ENCODE measurements at places on chromosomes 2 and 18.

GRCh38 chr18:28204154-28204553, 27.2 kb upstream of the CDH2 start:
- no peak for DNase-seq

DNA sequence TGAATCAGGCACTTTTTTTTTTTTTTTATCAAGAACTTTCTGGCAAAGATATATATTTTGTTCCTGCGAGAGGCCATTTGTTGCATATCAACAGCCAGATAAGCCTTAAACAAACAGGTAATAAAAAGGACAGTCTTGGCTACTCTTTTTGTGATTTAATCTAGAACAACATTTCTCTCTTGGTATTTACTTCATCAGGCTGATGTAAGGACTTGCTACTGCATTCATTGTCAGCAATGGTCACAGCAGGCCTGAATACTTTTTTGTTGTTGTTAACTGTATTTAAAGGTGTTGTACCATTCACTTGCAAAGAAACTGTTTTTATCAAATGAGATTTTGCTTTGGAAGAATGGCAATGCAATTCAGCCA, 683.8 kb downstream of the IRS1 start:
- DNase-seq = no peak

DNA sequence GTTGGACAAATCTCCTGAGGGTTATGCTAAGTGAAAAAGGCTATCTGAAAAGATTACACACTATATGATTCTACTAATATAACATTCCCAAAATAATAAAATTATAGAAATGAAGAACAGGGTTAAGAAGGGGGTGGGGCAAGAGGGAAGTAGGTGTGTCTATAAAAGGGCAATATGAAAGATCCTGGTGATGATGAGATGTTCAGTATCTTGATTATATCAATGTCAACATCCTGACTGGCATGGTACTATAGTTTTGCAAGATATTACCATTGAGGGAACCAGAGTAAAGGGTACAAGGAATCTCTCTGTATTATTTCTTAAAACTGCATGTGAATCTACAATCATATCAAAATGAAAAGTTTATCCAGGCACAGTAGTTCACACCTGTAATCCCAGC, 16.7 kb downstream of the CFAP53 start:
- no peak for DNase-seq

GRCh38 chr18:33404244-33404873, 36.2 kb downstream of the CCDC178 start:
- no peak for DNase-seq

DNA sequence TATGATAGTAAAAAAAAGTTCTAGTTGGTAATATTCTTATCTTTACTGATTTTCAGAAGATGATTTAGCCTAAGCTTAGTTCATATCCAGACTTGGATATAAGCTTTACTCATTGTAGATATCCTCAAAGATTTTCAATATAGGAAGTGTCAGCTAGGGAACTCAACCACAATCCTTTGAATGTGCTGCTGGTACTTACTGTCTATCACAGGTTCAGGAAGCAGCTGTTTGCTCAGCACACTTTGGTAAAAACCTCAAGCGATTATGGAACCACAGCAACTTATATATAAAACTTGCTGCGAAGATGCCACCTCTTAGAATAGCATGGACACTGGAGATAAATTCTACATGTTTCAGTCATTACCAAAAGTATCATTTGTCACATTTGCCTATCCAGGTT, 60.1 kb upstream of the TNFRSF11A start:
- DNase-seq = no peak

DNA sequence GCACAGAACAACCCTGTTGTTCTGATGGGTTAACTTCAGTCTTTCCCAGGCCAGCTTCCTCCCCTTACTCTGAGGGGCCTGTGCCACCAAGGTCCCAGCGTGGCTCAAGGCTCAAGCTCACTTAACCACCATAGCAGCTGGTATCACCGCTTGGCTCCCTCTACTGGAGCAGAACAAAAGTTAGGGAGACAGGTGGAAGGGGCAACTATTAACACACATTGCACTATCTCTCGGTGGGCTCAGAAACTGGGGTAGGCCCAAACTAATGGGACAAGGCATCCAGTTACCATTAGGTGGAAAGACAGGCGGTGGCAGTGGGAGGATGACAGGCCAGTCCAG, 88.7 kb upstream of the ATL2 start:
- no peak for DNase-seq

DNA sequence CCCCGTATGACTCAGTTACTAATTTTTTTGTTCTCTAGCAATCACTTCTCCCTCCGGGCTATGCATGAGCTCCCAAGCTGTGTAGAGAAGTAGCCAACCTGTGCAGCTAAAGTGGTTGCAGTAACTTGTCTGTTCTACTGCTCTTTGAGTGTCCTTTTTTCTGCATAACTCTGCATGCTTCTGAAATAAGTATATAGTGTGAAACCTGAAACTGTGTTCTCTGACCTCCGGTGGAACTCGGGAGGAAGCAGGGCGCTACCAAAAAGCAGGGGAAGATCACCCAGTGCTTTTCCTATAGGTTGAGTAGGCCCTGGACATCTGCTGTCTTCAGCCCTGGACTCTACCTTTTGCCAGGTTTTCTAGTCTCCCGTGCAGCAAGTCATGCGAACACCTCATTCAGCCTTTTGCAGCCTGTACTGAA, 47.8 kb downstream of the PHLPP1 start:
- DNase-seq = no peak

- DNase-seq = no peak
Observed at GRCh38 chr2:8641301-8641965, 40.4 kb upstream of the ID2 start.

GRCh38 chr2:170408461-170409163, 230.7 kb downstream of the MYO3B start:
- DNase-seq = no peak

DNA sequence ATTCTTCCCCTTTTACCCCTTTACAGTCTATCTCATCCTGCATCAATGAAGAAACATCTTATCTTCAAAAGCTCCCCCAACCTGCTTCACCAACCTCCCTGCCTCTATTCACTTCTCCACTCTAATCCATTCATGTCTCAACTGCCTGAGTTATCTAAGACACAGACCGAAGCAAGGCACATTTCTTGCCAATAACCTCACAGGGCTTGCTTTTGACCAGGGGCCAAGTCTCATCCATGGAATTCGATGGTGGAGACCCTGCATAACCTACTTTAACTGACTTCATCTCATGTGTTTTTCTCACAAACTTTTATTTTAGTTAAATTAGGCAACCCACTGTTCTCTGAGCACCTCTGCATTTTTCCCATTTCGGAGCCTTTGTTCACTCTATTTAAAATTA, 69.7 kb downstream of the MYCN start:
- no peak for DNase-seq

DNA sequence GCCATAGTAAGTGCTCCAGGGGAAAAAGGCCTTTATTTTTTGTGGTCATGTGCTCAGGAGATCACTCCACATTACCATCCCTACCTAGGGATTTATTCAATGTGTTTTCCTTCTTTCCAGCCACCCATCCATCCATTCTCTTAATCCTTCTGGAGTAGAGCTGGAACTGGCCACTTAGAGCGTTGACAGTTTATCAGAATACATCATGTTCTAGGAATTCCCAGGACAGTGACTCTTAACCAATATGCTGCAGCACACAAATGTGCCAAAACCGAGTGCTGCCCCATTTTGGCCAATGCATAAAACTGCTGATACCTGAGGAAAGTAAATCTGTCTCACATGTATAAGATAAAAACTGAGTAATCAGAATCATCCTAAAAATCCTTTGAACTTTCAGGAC, 63.7 kb downstream of the FARSB start:
- DNase-seq = no peak

DNA sequence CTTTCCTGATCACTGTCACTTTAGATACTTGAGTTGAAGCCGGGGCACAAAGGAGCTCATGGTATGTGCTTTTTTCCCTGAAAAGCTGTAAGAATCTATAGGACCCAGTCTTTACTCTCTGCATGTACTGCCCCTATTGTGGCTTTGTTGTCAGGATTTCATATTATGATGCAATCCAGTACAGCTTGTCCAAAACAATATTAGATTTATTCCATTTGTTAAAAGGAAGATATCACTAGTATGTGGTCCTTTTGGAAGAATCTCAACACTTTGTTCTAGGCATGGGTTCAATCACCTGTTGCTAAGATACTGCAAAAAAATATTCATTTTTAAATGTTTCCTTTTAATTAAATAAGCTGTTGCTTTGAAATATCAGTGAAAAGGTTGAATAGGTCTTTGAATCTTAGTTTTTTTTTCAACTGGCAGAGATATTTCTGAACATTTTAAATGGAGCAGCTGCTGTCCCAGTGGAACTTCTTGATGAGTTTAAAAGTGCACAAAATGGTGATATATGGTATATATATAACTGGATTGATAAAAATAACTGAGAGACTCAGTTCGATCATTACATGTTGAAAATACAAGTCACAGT, 256.6 kb upstream of the NT5C1B start:
- DNase-seq = no peak

DNA sequence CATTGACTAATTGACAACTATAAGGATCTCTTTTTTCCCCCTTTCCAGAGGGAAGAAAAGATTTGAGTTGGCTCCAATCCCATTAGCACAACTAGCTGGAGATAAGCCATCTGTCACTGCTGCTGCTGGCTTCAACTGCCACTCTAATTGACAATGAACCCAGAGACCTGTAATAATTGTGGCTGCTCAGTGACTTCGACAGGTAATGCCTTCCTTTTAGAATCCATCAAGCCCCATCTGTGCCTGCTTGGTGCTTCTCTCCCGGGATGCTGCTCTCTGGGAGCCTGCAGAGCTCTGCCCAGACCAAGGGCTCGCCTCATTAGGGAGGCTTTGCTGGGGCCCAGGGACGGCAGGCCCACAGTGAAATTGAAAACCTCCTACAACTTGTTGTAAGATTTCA, 376.7 kb upstream of the SOX11 start:
- DNase-seq = no peak
